Activated CD4-positive, CD25-positive, alpha-beta regulatory T cell treated with anti-CD3 and anti-CD28 coated beads, Interleukin-2, amount 50 U/mL, for 16 hours (primary cell): ENCODE measurements at places on chromosomes 7 and 10.

DNA sequence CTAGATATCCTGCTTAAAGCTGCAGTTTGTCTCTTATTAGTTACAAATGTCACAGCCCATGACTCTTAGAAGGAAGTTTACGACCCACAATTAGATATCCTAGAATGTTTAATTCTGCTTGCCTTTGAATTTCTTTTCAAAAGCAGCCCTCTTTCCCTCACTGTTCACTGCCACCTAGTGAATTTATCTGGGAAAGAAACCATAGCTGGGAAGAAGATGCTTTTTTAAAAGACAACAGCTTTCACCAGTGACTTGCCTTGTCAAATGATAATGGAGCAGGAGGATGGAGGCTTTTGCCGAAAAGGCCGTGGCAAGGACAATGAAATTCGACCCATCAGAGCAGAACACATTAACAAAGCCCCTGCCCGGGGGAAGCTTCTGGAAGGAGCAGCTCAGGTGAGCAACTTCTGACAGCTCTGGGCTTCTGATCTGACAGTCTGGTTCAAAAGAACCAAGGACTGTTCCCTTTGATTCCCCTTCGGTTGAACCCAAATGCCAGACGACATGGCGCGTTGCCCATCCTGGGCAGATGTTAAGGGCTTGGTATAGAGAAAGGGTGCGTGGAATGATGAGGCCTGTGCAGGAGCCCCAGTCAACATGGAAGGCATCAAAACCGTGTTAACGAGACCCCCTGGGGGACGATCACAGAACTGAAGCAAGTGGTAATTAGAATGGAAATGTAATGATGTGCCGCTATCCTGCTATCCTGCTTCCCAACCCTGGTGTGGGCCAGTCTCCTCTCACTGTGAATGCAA lies 236.8 kb downstream of the FRMD4A start:
- no peak for DNase-seq

DNA sequence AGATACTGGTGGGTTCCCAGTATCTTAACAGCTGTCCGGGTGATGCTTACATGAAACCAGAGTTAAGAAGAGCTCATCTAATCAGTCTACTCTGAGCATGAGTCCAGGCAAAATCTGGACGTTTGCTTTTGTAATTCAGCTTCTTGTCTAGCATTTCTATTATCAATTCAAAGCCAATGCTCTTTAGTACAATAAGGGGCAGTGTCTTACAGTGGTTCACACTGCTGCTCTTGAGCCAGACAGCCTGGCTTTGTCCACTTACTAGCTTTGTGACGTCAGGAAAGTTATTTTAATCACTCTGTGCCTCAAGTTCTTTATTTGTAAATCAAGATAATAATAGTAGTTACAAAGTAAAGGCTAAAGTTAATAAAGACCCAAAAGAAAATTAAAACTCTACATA lies 227.3 kb upstream of the TCF7L2 start:
- no peak for DNase-seq

DNA sequence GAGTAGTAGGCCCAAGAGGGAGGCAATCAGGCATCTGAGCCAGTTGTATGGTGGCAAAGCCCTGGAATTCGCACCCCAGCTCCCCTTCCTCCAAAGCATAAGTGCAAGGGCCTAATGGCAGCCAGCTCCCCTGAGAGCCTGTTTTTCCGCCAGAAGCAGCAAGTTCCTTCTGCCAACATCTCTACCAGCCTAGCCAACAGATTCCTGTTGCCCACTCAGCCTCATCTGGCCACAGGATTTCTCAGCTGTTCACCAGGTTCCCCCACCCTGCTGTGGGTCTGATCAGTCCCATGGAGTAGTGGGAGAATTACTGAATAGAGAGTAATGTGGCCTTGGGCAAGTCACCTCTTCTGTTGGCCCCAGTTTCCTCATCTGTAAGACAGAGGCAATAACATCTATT lies 186.2 kb upstream of the PDE1C start:
- DNase-seq = no peak

DNA sequence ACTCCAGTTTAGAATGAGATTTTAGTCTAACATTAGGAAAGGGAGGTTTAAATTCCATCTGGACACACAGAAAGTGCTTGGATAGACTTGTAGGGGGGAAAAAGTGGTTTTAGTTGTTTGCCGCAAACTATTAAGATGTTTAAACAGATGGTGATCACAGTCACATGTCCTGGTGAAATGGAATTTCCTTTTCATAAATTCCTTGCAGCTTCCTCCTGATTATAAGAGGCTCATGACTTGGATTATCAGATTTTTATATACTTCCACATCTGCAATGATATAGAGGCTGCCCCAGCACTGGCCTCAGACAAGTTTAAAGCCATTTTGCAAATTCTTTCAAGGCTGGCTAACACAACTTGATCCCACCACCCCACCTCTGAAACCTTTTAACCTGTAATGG lies 106.4 kb upstream of the ARMC3 start:
- DNase-seq = no peak

DNA sequence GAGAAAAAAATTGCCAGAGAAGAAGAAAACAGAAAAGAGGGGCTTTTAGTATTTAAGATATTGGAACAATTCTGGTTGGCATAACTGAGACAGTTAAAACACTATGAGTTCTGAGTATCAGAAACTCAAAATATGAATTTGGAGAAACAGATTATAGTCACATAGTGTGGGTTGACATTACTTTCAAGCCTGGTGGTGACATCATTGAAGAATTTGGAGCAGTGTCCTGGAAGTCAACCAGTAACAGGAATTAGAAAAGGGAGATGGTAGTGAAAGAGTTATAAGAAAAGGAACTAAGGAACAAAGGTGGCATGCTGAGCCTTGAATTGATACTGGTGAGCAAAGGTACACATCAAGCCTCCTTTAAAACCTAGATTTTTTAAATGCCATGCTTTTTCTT lies 88.2 kb downstream of the ZNF438 start:
- no peak for DNase-seq

- no peak for DNase-seq
Measured at GRCh38 chr10:30185341-30185740, 126.0 kb upstream of the JCAD start.

DNA sequence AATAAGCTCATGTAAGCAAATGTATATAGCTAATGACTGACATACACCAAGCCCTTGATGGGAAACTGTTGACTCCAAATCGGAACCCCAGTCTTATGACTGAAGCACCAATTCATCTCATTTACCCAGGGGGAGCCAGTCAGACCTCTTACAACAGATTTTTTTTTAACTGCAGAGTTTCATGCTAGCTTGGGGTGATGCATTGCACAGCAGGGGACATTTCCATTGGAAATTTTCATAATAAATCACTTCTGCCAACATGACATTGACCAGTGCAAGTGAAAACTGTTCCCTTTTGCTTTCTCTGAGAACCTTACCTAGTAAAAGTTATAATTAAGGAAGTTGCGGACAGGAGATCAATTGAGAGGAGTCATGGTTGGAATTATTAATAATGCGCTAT lies 137.0 kb upstream of the VWC2 start:
- DNase-seq = no peak

DNA sequence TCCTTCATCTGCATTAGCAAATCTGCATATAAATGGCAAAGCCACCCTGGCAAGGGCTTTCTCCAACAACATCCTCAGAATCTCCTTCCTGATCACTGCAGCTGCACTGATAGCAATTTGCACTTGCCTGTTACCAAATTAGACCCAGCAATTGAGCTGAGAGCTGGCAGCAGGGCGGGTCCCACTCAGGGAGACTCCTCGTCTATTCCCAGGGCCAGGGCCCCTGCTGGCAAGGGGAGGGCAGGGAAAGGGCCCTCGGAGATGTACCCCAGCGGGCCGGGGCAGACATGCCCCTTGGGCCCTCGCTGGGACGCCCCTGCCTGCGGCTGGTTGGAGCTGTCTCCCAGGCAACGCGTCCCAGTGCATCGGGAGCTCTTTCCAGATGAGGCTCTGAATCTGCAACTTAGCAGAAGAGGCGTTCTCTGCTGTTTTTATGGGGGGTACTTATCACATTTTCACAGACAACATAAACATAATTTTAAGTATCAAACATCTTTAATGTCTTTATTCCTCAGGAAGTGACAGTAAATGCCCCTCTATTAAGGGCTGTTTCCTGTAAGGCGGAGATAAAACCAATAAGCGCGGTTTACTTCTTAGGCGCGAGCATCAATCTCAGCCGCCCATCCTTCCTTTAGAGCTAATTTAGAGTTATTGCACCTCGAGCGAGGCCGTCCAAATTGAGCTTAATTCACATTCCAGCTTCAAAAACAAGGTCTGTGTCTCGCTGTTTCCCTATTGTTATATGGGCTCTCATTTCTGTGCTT lies 249.0 kb upstream of the PPP2R2D start:
- DNase-seq = no peak

DNA sequence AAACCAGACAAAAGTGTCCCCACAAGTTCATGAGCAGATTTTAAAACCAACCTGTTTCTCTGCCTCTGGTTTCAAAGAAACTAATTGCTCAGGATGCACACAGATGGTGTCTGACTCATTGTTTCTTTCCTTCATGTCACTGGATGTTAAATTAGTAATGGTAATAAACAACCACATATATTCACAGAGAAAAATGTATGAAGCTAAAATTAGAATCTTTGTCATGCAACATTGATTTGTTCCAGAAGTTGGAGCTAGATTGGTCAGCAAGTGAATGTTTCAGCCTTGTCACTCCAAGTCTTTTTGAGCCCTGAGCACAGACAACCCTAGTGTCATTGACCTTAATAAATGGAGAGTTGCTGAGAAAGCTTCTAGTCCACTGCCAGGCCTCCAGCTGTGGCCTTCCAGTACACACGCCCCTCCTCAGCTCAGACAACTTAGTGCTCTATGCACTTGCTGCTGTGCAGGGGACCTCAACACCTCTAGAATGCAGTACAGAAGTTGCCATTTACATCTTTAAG lies 175.9 kb downstream of the CCDC71L start:
- DNase-seq = no peak

GRCh38 chr10:5898163-5898562 lies 8.1 kb downstream of the FBH1 start:
- DNase-seq = no peak

DNA sequence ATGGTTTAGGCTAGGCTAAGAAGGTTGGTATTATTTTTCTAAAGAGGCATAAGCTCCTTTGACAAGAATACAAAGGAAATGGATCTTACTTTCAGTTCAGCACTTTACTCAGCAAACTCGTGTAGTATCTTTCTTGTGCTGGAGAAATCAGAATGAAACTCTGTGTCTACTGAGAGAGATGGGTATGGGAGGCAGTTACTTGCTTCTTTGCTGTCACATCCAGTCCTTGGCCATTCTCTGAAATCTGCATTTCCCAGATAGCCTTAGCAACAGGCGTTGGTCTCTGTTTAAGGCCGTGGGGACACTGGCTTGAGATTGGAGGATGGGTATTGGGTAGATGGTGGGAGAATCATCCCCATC lies 180.5 kb downstream of the NRP1 start:
- DNase-seq = no peak

DNA sequence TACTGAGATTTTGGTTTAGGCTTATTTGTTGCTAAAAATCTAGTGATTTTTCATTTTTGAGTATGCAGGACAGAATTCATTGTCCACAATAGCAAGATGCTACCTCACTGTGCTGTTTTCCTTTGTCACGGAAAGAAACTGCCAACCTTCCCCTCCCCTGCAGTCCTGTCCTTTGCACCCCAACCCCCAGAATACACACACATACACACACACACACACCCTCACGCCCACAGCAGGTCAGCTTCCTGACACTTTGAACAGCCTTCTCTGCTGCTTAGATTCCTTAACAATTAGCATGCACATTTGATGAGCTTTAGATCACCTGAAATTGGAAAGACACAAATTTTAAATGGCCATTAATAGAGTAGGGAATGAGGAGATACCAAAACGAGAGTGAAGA lies 32.1 kb downstream of the ARMC3 start:
- no peak for DNase-seq

- no peak for DNase-seq
Measured at GRCh38 chr10:85448716-85449115, 917.9 kb downstream of the GRID1 start.

DNA sequence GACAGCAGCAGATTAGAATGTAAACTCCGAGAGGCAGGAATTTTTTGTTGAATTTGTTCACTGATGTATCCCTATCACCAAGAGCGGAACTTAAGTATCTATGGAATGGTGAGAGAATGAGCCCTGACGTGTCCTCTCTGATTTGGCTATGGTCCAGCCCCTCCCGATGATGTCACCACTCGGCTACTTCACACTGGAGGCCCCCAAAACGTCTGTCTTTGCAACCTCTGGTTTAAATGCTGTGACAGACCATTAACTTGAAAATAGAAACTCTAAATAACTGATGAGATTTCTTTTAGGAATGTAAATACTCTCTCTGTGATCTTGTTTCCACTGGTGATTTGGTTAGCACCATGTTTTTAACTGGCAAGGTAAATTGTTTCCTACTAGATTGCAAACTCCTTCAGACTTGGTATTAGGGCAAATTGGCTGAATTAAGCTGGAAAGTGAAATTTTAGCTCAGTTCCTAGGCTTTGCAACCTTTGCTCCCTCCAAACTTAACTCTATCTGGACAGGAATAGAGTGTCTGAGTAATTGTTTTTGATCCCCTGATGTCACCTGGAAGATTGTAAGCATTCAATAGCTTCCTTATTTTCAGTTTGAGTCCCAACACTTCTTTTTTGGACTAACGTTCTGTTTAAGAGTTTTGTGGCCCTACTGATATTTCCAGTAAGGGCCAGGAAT lies 19.1 kb downstream of the SLC16A12 start:
- DNase-seq = no peak

DNA sequence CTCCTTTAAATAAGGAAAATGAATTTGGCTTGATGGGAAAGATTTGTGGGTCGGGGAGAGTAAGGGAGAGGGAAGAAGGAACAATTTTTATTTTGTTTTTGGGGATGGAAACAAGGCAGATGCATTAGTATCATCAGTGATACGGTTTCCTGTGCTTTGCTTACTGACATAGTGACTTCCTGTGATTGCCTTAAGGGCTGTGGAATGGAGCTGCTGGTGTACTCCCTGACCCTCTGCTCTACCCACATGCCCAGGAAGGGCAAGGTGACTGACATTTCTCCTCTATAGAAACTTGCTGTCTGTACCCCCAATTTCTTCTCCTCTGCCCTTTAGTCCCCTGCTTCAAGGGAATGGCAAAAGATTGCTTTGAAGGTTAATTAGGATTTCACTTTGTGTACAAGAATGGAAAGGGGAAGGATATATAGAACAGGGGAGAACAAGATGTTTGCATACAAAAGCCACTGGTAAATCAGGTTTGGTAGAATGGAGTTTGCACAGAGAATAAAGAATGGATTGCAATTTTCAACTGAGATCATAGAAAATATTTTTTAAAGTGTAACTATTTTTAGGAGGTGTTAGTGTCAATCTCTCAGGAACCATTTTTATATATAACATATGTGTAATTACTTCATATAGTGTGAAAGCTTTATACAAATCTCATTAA lies 129.0 kb upstream of the AGR3 start:
- no peak for DNase-seq

- DNase-seq = no peak
Measured at GRCh38 chr7:7207876-7208275, 25.5 kb downstream of the C1GALT1 start.

GRCh38 chr7:47100817-47101435 lies 481.0 kb downstream of the TNS3 start:
- no peak for DNase-seq

DNA sequence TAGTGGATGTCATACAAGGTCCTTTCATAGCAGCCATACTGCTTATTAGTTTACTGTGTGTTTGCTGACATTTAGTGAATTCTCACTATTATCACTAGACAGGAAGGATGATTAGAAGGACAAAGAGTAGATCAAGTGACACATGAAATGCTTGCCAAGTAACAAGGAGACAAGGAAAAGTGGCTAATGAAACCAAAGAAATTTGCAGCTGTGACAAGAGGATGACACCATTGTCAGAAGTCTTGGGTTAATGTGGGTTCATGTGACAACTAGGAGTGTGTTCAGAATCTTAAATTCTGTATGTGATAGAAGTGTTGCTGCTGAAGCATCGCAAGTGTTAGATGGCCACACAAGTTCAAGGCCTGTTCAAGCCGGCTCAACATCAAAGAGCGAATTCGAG lies 40.8 kb upstream of the FAM180A start:
- DNase-seq = no peak
